ENCODE measurements at places on chromosomes 5 and 9.

- DNase-seq, result no peak
Measured at GRCh38 chr9:83238871-83239640, 176.1 kb upstream of the RASEF start.

- no peak for DNase-seq
Measured at GRCh38 chr5:158976035-158976434, 123.7 kb downstream of the EBF1 start.

- no peak for DNase-seq
Measured at GRCh38 chr5:133265720-133266526, 214.1 kb downstream of the HSPA4 start.

GRCh38 chr5:168962306-168962705 lies 338.6 kb downstream of the SLIT3 start:
- no peak for DNase-seq

DNA sequence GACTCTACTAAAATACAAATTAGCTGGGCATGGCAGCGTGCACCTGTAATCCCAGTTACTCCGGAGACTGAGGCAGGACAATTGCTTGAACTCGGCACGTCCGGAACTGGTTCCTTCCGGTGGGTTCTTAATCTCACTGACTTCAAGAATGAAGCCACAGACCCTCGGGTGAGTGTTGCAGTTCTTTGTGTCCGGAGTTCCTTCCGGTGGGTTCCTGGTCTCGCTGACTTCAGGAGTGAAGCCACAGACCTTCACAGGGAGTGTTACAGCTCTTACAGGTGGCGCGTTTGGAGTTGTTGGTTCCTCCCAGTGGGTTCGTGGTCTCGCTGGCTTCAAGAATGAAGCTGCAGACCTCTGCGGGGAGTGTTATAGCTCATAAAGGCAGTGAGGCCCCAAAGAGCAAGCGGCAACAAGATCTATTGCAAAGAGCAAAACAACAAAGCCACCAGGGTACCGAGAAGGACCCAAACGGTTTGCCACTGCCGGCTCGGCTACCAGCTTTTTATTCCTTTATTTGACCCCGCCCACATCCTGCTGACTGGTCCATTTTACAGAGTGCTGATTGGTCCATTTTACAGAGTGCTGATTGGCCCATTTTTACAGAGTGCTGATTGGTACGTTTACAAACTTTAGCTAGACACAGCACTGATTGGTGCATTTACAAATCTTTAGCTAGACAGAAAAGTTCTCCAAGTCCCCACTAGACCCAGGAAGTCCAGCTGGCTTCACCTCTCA lies 28.6 kb upstream of the SLC6A19 start:
- peak; percentile 49 for DNase-seq

DNA sequence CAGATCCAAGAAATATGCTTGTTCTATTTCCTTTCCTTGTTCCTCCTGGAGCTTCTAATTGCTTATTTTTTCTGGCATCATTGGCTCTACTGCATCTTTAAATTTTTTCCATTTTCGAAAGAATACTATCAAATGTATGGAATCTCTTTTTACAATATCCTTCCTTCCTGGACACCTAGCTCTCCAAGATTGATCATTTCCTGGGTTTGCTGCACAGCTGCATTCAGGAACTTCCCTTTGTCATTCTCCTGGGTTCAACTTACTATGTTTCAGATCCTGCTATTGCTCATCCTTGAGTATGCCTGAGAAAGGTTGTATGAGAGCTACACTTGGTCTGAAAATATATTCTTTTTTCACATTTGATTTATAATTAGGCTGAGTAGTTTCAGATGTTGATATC lies 73.7 kb upstream of the ERCC6L2 start:
- no peak for DNase-seq

GRCh38 chr5:164358531-164359259 lies 853.3 kb downstream of the MAT2B start:
- no peak for DNase-seq
